ENCODE measurements at places on chromosomes 1 and 21.

DNA sequence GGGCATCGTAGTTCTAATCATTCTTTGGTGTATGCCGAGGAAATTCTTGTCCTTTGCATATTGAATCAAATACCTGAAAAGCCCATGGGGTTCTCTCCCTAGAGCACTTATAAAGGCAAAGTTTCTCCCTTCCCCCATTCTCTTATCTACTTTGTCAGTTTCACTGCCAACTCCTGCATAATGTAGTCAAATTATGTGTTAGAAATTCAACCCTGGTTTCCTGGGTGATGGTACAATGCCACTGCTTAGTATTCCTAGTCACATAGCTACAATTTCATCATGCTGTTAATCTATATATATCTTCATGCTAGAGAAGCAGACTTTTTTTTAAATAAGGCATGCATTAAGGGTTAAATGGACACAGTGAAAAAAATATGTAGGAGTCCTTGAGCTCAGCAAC lies 119.0 kb downstream of the PDE4B start:
- no peak for DNase-seq
- H3K4me3 ChIP-seq, result no peak overlapping the region
- no peaks in the 10 kb centered on the region for H3K36me3 ChIP-seq

DNA sequence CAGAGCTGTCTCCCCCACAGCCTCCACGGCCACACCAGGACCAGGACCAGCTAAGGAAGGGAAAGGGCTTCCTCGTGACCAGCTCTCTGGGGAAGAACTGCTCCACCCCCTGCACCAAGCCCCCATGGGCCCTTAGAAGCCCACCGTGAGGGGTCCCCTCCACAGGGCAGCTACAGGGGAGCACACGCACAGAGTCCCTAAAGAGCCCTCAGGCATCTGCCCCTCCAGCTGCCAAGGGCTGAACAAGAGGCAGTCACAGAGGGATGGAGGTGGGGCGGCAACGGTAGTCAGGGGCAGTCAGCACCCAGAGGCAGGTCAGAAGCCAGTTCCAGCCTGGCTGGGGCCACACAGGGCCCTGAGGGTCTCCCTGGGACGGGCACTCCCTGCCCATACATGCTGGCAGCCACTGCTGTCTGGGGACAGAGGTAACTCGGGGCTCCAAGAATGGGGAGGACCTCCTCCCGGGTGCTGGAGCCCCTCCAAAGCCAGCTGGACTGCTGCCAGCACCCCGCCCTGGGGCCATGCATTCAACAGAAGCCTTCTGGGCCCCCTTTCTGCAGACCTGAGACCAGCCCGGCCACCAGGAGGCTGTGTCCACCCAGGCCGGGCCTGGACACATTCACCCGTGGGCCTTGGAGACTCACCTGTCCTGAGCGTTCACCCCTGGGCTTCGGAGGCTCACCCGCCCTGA lies 18.7 kb downstream of the SLC19A1 start:
- H3K36me3 ChIP-seq, result peaks cover 63% of the 10 kb centered on the region
- peak; percentile 0 for DNase-seq
- no peak overlapping the region for H3K4me3 ChIP-seq
- H3K27me3 ChIP-seq, result no peaks in the 10 kb centered on the region
- H3K27ac ChIP-seq, result no peak overlapping the region
- H3K4me1 ChIP-seq, result no peaks in the 10 kb centered on the region

- no peak overlapping the region for H3K4me3 ChIP-seq
- no peak for DNase-seq
- no peaks in the 10 kb centered on the region for H3K27me3 ChIP-seq
- H3K4me1 ChIP-seq, result no peaks in the 10 kb centered on the region
- H3K27ac ChIP-seq, result peak overlapping the region; percentile 0
Observed at GRCh38 chr1:92739669-92740524, 45.0 kb downstream of the EVI5 start.

DNA sequence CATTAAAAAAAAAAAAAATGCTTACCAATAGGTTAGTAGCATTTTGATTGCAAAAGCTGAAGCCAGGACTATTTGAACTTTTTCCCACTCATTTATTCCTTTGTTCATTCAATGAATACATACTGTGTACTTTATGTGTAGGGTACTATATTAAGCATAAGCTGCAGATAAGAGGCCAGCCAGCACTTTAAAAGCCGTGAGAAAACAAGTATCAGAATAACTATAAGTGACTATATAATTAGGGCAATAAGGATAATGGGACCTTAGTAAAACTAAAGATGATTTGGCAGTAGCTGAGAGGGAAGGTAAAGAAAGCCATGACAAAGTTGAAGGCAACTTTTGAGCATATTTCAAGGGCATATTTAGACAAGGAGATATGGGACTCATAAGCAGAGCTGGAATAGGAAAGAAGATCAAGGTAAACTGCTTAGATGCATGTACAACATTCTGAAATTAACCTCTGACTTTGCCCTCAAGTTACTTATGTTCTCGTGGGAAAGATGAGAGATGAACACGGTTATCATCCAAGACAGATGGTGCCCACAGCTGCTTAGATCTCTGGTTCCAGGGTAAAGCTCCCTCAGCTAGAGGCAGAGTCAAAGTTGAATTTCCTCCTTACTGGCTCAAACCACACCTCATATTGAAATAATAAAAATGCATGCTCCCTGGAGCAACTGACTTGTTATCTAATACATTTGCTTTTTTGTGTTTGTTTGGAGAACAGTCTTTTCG lies 44.0 kb upstream of the FMO2 start:
- no peaks in the 10 kb centered on the region for H3K27me3 ChIP-seq
- H3K4me1 ChIP-seq, result peaks cover 28% of the 10 kb centered on the region
- no peaks in the 10 kb centered on the region for H3K36me3 ChIP-seq
- no peak for DNase-seq
- no peak overlapping the region for H3K27ac ChIP-seq
- no peak overlapping the region for H3K4me3 ChIP-seq

- peaks cover 33% of the 10 kb centered on the region for H3K36me3 ChIP-seq
- no peak for DNase-seq
- no peaks in the 10 kb centered on the region for H3K27me3 ChIP-seq
- no peak overlapping the region for H3K4me3 ChIP-seq
Observed at GRCh38 chr1:1684031-1684681, 8.4 kb downstream of the SLC35E2B start.

DNA sequence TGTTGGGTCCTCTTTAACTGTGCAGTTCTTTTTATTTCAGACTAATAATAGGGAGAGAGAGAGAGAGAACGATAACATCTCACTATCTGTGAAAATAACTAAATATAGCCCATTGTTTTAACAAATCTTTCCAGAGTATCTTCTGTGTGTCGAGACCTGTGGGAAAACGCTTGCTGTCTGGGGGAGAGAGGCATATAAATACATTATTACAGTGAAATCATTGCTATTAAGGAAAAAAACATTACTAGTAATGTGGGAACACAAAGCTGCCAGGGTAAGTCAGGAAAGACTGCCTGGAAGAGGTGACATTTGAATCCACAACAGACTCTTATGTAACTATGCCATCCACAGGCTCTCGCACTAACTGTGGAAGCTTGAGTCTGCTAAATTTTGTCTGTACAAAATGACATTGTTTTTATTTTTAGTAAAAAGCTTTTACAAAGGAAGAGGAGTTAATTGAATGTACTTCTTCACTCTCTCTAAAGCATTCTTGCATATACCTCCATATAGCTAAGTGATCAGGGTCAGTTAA lies 59.8 kb upstream of the PGD start:
- H3K4me3 ChIP-seq, result no peak overlapping the region
- DNase-seq, result no peak

- H3K4me1 ChIP-seq, result no peaks in the 10 kb centered on the region
- no peaks in the 10 kb centered on the region for H3K27me3 ChIP-seq
- H3K36me3 ChIP-seq, result peaks cover 40% of the 10 kb centered on the region
- DNase-seq, result no peak
Observed at GRCh38 chr1:108983114-108983513, 19.8 kb upstream of the CLCC1 start.

DNA sequence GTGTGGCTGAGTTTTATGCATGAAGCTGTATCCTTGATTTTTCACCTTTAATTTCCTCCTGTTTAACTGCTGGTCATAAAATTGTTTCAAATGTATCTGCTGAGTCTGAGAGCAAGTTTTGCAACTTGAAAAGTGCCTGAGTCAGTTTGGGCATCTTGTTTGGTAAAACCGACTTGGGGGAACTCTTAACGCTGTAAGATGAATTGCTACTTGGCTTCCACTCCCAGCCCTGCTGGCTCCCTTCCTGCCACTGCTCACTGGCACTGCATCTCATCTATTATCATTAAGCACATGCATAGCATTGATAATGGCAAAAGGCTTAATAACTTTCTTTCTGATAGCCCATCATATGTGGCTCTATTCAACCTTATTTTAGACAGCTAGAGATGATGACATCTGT lies 35.7 kb upstream of the FAM78B start:
- peaks cover 5% of the 10 kb centered on the region for H3K4me1 ChIP-seq
- DNase-seq, result no peak
- no peak overlapping the region for H3K27ac ChIP-seq
- no peak overlapping the region for H3K4me3 ChIP-seq
- no peaks in the 10 kb centered on the region for H3K36me3 ChIP-seq

DNA sequence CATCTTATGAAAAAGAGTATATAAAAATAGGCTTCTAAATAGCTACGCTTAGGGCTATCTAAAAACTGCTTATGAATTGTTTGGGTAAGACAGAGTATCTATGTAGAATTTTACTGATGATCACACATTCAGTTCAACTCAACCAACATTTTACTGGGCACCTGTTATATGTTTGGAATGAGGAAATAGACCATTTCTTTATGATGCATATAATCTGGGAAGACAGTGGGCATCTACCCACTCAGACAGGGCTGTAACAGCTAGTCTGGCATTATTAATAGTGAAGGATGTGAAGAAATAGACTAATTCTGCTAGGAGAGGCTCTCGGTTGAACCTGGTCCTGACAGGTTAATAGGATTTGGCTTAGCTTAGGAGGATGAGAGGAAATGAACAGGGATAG lies 56.9 kb downstream of the TIAM1 start:
- H3K27ac ChIP-seq, result no peak overlapping the region
- peaks cover 49% of the 10 kb centered on the region for H3K36me3 ChIP-seq
- peaks cover 21% of the 10 kb centered on the region for H3K4me1 ChIP-seq
- DNase-seq, result no peak
- no peaks in the 10 kb centered on the region for H3K27me3 ChIP-seq

- no peak overlapping the region for H3K4me3 ChIP-seq
- no peaks in the 10 kb centered on the region for H3K27me3 ChIP-seq
- H3K27ac ChIP-seq, result peak overlapping the region; percentile 86
- H3K36me3 ChIP-seq, result peaks cover 14% of the 10 kb centered on the region
Observed at GRCh38 chr1:224223819-224224714, 41.0 kb downstream of the DEGS1 start.

DNA sequence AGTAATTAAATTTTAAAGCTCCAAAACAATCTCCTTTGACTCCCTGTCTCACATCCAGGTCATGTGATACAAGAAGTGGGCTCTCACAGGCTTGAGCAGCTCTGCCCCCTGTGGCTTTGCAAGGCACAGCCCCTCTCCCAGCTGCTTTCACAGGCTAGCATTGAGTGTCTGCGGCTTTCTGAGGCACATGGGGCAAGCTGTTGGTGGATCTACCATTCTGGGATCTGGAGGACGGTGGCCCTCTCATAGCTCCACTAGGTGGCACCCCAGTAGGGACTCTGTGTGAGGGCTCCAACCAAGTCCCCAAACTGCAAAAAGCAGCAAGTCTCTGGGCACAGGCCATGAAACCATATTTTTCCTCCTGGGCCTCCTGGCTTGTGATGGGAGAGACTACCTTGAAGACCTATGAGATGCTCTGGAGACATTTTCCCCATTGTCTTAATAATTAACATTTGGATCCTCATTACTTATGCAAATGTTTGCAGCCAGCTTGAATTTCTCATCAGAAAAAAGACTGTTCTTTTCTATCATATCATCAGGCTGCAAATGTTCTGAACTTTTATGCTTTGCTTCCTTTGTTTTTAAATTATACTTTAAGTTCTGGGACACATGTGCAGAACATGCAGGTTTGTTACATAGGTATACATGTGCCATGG lies 554.1 kb upstream of the OLFM3 start:
- peak; percentile 10 for DNase-seq
- H3K4me3 ChIP-seq, result no peak overlapping the region
- no peaks in the 10 kb centered on the region for H3K27me3 ChIP-seq
- H3K27ac ChIP-seq, result no peak overlapping the region

DNA sequence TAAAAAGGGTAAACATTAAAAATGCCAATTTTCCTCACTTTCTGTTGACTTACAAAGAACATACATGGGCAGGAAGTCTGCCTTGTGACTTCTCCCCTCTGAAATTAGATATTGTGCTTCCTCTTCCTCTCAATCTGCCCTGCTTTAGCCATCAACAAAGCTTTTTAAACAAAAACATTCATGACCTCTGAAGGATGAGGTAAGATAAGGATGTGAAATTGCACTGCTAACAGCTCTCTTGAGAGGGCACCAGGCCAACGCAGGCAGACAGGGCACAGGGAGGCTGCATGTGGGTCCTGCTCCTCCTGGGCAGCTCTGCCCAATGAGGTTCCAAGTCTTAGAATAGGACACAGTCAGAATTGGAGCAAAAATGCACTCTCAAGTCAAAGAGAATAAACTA lies 62.1 kb downstream of the DEGS1 start:
- no peak for DNase-seq
- peak overlapping the region; percentile 97 for H3K27ac ChIP-seq
- H3K4me3 ChIP-seq, result no peak overlapping the region
- peaks cover 6% of the 10 kb centered on the region for H3K4me1 ChIP-seq
- H3K36me3 ChIP-seq, result peaks cover 51% of the 10 kb centered on the region

GRCh38 chr1:183205196-183205781 lies 19.2 kb downstream of the LAMC2 start:
- H3K27ac ChIP-seq, result no peak overlapping the region
- no peak overlapping the region for H3K4me3 ChIP-seq
- no peaks in the 10 kb centered on the region for H3K36me3 ChIP-seq
- H3K27me3 ChIP-seq, result peaks cover 4% of the 10 kb centered on the region

DNA sequence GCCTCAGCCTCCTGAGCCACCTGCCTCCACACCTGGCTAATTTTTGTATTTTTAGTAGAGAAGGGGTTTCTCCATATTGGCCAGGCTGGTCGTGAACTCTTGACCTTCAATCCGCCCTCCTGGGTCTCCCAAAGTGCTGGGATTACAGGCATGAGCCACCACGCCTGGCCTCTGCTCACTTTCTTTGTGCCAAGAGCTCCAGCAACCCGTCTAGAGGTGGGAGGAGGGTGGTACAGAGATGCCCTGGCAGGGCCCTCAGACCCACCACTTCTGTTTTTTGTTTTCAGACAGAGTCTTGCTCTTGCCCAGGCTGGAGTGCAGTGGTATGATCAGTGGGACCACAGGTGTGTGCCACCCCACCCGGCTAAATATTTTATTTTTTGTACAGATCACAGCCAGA lies 6.9 kb upstream of the SYNC start:
- H3K4me3 ChIP-seq, result no peak overlapping the region
- peaks cover 4% of the 10 kb centered on the region for H3K27me3 ChIP-seq

GRCh38 chr21:36703626-36704280 lies 4.8 kb downstream of the SIM2 start:
- H3K4me1 ChIP-seq, result peaks cover 52% of the 10 kb centered on the region
- no peak for DNase-seq
- no peak overlapping the region for H3K4me3 ChIP-seq
- H3K27me3 ChIP-seq, result peaks cover 99% of the 10 kb centered on the region
